ENCODE measurements at places on chromosomes 6 and 20. TPM values are rescaled to one million over a fixed set of nuclear protein-coding genes. Genes with fewer than 3 reads are reported as not detected.

The TRIM10 gene
- not detected for total RNA-seq

GRCh38 chr6:143346004-143346403 is 104.5 kb downstream of the ADAT2 start:
- DNase-seq, result no peak

DNA sequence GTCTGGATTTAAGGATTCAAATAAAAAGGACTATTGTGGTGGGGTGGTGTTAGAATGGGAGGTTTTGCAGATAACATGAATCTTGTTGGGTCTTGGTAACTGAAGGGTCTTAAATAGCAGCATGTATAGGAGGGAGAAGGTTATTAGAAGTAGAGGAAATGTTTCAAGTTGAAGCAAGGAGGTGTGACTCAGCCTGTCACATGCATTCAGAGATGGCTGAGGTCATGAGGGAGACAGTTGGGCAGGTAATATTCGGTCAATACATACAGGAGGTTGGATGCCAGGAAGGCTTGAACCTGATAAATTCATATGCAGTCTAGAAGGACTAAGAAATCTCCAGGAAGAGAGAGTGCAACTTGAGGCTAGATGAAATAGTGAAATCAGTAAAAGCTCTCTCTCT is 6.1 kb downstream of the KLHL31 start:
- DNase-seq, result no peak

The RFX6 gene
- not detected for total RNA-seq

GRCh38 chr6:125258651-125259353 is 43.0 kb downstream of the HDDC2 start:
- no peak for DNase-seq

DNA sequence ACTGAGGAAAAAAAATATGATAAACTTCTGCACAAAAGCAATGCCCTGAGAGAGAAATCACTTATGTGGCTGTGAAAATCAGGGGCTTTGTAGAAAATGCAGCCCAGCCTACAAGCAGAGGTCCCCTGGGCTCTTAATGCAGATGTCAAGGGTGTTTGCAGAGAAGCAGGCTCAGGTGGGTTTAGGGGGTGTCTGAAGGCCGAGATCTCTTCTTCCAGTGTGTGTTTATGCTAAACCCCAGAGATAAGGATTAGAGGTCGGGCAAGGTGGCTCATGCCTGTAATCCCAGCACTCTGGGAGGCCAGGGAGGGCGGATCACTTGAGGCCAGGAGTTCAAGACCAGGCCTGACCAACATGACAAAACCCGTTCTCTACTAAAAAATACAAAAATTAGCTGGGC is 78.5 kb downstream of the TMEM242 start:
- DNase-seq, result no peak

DNA sequence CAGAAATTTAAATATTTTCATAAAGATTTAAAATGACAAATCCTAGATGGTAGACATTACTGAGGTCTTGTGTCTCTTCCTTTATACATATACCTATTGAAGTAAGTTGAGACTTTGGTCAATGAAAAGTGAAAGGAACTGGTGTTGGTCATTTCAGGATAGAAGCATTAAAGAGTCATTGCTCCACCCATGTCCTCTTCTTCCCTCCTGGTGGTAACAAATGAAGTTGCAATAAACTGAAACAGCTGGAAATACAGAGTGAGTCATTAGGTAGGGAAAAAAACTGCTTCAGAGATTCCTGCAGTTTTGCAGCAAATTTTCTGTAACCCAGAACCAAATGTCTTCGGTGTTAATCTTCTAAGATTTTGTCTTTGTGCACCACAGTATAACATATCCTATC is 448.0 kb downstream of the EYS start:
- peak; percentile 45 for DNase-seq

The OR2H2 gene
- not detected for total RNA-seq

Measured in A172 (cell line).